ENCODE measurements at places on chromosomes 6 and 20.

GRCh38 chr20:39117491-39117890 lies 155.3 kb downstream of the DHX35 start:
- DNase-seq, result no peak

GRCh38 chr6:13841936-13842335 lies 27.6 kb upstream of the MCUR1 start:
- no peak for DNase-seq

DNA sequence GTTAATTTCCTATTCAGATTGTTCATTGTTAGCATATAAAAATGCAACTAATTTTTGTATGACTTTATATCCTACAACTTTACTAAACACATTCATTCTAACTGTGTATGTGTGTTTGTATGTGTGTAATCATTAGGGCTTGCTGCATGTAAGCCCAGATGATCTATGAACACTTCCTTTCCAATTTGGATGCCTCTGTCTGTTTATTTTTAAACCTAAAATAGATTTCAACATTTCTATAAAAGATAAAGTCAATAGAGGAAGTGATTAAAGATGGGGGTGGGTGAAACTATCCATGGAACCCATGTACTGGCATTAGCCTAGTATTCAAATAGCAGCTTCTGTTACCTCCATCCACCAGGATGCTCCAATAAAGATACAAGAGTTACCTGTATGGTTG lies 15.7 kb upstream of the AKAP12 start:
- DNase-seq, result no peak

DNA sequence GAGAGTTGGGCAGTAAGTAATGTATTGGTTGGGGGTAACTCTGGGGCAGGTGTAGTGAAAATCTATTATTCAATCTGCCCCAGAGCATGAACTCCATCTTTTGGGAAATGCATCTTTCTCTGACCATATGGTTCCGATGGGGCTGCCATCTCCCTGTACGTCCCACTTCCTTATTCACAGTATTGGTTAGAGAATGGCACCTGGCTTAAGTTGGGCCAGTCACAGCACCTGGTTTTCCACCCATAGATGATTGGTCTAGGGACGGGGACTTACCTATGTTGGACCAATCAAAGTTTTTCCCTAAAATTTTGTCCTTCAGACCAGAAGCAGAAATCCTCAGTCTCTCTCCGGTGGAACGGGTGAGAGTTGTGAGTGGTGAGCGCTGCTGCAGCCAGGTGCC lies 2.2 kb upstream of the RALY start:
- no peak for DNase-seq

DNA sequence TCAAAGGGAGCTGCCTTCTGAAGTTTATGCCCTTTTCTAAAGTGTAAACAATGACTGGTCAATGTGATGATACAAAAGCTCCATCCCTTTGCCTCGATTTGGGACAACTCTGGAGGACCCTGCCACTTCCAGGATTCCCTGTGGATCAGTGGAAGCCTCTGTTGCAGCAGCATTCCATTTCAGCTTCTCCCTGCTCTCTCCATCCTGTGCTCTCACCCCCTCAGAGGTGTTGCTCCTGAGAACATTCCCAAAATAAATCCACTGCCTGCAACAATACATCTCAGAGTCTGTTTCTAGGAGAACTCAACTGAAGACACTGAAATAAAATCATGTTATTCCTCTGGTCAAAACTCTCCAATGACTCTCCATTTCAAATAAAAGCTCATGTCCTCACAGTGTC lies 263.6 kb downstream of the HACE1 start:
- no peak for DNase-seq

DNA sequence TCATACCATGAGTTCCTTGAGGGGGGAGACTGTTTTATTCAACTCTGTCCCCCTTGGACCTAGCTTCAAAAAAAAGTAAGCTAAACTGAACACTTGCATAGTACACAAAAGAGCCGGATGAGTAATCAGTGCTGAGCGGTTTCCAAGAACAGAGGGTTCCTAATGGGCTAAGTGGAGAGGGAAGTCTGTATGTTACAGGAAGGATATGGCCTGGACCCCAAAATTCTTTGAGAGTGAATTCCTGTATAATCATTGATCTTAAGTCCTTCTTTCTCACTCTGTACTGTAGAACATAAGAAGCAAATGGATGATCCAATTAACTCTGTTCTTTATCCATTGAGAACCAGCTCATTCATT lies 324.7 kb upstream of the CNR1 start:
- DNase-seq, result no peak

- DNase-seq, result peak; percentile 35
These were observed 32.6 kb upstream of the FUCA2 start for GRCh38 chr6:143544011-143544696.

GRCh38 chr20:57658447-57658832 lies 38.2 kb upstream of the ZBP1 start:
- no peak for DNase-seq

GRCh38 chr20:47231382-47232039 lies 125.0 kb downstream of the ZMYND8 start:
- DNase-seq, result no peak

DNA sequence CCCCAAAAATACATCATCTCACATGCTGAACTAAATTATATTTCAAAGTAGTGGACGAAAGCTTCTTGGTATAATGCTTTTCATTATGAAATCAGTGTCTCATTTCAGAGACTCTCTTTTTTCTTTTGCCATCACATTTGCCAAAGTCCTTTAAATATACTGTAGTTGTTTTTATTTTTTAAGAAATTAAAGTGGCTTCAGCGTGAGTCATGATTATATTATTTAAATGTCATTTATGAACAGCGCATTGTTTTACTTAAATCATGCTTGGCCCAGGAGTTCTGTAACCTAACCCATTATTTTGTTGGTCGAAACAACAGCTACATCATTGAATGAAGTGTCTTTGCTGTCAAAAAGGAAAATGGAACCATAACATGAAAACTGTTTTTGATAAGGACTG lies 100.9 kb downstream of the CD109 start:
- no peak for DNase-seq

GRCh38 chr20:45935416-45936046 lies 1.0 kb downstream of the PCIF1 start:
- DNase-seq, result peak; percentile 52

- no peak for DNase-seq
These were observed 61.3 kb downstream of the ZDHHC14 start for GRCh38 chr6:157442291-157442690.

GRCh38 chr20:44309763-44310663 lies 989 bp downstream of the FITM2 start:
- peak; percentile 3 for DNase-seq

GRCh38 chr6:87799651-87800050 lies 97.6 kb upstream of the AKIRIN2 start:
- DNase-seq, result no peak

DNA sequence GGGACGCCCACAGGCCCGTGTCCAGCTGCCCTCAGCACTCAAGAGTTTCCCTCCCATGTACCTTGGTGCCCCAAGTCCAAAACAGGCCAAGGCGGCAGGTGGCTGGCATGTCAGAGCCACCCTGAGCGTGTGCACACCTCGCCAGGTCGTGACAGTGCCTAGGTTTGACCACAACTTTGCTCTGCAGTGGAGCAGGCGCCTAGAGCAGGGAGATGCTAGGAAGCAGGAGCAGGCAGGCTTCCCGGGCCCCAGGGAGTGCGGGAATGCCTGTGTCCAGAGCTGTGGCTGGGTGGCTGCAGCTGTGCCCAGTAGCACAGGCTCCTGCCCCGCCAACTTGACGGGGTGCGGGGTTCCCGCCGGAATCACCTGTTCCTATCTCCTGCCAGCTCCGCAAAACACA lies 380.8 kb upstream of the IMPG1 start:
- no peak for DNase-seq

DNA sequence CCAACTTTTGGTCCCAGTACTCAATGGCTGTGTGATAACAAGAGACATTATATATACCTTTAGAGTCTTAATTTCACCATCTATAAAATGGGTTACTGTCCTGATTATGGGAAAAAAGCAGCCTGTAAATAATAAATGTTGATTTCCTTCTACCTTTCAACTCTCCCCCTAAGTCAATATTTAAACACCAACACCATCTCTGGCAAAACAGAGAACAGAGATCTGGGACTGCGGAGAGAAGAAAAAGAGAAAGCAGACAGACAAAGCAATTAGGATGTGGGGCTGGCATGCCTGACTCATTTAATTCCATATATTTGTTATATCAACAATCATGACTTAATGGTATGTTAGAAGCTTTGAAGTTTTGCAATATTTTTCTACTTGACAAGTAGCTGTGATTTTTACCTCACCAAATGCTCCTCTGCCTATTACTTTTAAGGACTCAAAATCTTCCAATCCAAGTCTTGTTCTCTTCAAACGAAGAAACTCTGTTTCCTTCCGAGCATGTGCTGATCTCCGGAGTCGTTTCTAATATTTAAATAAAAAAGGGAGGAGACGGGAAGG lies 23.3 kb downstream of the STK38 start:
- DNase-seq, result no peak

GRCh38 chr6:148934539-148934938 lies 187.7 kb downstream of the UST start:
- no peak for DNase-seq

GRCh38 chr6:92469186-92469828 lies 950.1 kb downstream of the EPHA7 start:
- DNase-seq, result no peak

DNA sequence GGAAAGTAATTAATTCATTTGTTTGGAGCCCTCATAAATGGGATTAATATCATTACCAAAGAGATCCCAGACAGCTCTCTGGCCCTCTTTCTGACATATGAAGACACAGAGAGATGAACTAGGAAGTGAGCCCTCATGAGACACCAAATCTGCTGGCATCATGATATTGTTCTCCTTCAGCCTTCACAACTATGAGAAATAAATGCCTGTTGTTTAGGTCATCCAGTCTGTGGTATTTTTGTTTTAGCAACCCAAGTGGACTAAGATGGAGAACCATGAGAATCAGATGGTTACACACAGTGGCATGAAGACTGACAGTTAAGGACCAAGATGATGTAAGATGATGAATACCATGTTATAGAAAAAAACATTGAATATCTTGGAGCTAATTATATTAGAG lies 16.9 kb upstream of the HBS1L start:
- no peak for DNase-seq

GRCh38 chr6:157217198-157217893 lies 106.0 kb downstream of the TMEM242 start:
- DNase-seq, result no peak

DNA sequence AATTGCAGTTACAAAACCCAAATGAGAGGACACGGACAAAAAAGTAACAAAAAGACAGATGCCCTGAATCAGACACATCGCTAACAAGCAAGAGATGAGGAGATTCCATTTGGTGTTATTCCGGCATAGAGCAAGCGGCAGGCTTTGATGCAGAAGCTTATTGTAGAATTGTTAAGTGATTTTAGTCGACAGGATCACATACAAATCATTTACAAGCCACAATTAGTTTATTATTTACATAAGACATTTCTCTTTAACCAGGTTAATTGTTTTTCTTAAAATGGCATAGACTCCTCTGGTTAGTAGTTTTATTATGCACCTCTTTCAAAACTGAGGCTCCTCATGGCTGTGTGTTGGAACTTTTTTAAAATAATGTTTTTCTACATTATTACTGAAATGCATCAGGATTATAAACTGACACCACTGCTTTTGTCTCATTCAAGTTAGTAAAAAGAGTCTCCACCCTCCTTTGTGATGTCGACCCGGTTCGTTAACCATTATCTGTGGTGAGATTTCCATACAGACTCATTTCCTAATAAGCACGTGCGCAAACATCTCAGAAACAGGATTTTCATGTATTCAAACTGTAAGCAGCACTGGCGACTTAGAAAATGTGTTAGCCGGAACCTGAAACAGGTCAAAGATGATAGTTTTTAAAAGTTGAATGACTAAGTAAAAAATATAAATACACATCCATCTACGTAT lies 119.8 kb downstream of the COL12A1 start:
- DNase-seq, result no peak

Data from CD4-positive, alpha-beta T cell treated with Interleukin-2 at 100 ng/mL for 4 hours (primary cell).